ENCODE measurements at places on chromosomes 6 and 20.

GRCh38 chr6:157614026-157614568 is 208.9 kb upstream of the SNX9 start:
- DNase-seq: no peak

- DNase-seq: peak; percentile 80
Observed at GRCh38 chr6:87139236-87139635, 16.1 kb upstream of the ZNF292 start.

GRCh38 chr20:3452136-3452535 is 18.7 kb upstream of the ATRN start:
- DNase-seq: no peak

- DNase-seq: no peak
Observed at GRCh38 chr6:14281811-14282660, 164.5 kb downstream of the CD83 start.

DNA sequence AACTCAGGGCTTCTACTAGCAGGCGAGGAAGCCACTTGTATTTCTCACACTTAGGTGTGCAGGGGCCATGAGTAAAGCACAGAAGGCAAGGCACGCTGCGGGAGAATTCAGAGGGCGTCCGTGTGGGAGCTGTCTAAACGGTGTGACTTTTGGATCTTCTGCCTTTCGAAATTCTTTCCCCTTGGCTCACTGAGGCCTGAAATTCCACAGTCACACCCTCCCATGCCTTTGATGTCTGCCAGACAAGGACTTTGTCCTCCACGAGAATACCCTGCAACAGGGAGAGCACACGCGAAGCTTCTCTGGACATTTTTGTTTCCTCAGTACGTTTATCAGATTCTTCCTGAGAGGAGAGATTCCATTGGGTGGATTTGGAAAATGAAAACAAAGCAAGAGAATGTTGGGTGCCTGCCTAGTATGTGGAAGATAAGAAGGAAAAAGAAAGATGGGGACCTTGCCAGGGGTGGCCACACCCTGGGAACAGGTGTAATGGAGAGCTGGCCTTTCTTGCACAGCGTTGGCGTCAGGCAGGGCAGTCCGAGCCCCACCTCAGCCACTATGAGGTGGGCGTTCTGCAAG is 235.7 kb downstream of the MYLK4 start:
- no peak for DNase-seq

DNA sequence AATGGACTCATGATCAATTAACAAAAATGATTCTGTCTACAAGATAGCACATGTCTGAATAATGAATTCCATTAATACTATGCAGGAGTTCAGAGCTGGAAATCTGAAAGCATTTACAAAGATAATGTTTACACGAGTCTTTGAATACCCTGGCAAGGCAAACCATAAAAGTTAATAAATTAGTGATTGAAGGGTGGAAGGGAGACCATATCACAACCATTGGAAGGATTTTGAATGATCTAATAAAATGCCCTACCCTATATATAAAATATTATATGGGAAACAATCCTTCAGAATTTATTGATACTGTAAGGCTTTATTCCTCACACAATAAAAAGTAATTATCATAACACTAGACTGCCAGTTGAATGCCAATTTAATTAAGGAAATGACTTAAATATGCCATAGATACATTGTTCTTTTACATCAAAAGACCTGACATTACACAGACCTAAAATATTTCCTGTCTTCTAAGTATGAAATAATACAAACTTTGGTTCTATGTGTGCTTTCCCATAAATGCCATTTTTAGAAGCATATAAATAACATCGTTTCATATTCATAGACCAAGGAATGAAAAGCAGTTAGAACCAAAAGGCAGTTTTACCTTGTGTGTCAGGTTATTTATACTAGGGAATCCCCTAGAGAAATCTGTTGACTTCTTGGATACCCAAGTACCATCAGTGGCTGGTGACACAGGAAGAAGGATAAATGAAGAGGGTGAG is 249.2 kb upstream of the MARCKS start:
- no peak for DNase-seq

- DNase-seq: no peak
Observed at GRCh38 chr6:157213907-157214565, 109.3 kb downstream of the TMEM242 start.

- no peak for DNase-seq
Observed at GRCh38 chr6:125826695-125827463, 36.1 kb downstream of the NCOA7 start.

DNA sequence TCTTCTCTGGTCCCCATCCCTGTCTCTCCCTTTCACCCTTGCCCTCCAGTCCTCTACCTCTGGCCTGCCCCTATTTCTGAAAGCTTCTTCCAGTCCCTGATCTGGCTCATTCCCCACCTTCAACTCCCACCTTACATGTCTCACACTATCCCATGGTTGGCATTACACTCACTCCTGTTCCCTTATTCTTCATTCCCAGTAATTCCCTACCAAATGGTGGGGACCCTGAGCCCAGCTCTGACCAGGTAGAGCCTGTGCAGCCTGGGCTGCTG is 6.4 kb downstream of the TP53INP2 start:
- DNase-seq: no peak

- DNase-seq: no peak
Observed at GRCh38 chr6:15522856-15523529, 139.8 kb downstream of the DTNBP1 start.

DNA sequence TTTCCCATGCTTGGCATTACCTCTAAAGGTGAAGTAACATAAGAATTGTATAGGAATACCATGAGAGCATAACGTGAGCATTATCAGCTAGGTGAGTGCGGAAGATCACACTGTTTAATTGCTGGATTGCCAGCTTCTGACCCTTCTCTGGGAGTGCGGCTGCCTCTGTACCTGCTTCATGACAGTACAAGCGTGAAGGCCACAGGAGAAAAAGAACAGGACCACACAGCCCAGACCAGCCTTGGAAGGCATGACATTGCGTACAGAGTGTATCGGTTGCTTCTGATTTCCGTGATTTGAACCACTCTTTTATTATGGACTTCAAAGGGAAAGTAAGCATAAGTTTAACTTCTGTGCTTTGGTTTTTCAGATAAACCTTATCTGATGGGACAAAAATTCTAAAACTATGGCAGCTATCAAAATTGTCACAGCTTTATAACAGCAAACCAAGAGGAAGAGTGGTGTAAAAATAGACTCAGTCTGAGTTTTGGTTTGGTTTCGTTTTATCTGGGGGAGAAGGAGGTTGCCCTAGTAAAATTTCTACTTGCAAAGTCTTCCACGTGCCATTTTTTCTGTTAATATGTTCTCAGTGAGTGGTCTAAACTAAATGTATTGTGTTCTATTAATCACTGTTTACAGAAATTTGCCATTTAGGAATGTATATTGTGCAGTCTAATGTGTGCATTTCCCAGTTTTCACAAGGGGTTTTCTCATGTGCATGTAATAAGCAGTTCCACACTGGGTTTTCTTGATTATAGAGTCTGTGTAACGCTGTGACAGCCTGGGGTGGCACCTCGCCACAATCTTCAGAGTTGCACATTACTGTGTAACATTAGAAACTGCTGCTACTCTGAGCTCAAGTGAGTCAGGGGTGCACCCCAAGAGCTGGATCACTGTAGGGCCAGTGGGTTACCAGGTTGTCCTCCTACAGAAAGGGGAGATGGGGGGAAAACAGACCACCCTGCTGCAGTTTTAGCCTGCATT is 97.3 kb downstream of the RPP40 start:
- DNase-seq: peak; percentile 8

DNA sequence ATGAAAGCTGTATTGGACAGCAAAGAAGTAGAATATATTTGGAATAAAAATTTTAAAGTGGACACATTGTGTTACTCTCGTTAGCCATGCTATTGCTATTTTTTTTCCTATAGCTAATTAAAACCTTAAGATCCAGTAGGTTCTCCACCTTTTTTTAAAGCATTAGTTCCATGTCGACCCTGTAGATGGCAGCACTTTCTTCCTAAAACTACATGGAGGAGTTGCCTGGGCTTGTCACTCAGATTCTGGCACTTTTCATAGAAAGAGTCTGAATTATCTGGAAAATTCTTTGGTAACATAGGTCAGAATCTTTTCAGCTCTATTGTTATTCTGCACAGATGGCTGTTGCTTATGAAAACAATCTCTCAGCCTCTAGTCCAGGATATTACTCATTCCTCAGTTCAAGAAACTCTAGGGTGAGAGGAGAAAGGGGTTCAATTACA is 42.0 kb upstream of the ESR1 start:
- peak; percentile 57 for DNase-seq

DNA sequence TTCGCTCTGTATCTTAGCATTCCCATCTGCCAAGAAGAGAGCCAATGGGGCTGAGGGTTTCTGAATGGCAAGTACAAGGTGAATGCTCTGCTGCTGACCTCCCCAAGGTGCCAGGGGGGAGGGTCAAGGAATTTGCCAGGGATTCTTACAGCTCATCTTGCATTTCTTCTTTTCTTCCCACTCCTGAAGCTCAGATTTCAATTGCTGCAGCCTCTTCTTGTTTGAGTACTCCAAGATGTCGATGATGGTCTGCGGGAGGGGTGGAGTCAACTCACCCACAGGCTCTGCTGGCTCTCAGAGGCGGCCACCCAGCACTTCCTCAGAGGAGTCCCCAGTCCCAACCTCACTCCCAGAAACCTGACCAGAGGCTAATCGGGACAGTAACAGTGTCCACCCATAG is 12.4 kb downstream of the C20orf96 start:
- no peak for DNase-seq

DNA sequence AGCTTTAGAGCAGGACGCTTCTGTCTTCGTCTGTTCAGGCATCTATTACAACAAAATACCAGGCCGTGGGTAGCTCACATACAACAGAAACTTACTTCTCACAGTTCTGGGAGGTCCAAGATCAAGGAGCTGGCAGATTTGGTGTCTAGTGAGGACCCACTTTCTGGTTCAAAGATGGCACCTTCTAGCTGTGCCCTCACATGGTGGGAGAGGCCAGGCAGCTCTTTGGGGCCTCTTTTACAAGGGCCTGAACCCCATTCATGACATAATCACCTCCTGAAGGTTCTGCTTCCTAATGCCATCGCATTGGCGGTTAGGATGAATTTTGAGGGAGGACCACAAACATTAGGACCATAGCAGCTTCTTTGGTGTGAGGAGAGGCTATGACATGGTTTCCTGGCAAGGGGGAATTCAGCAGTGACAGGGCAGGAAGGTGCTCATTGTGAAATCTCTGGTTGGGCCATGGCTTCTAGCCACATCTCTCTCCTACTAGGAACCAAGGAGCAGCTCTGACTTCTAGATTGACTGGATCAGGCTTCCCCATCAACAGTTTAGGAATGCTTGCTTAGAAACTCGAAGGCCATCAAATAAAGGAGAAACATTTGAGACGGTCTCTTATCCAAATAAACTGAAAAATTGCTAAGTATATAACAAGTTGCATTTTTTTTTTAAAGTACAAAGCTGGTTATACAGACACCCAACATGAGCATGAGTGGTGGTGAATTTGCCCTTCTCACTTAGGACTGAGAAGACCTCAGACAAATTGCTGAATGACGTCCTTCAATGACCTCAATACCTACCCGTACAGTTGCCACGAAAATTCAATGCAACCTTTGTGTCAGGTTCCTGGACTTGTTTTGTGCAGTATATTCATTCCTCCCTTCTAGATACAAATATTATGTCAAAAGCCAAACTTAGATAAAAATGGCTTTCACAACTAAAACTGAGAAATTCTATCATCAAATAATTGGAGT is 140.7 kb downstream of the ZDHHC14 start:
- no peak for DNase-seq

DNA sequence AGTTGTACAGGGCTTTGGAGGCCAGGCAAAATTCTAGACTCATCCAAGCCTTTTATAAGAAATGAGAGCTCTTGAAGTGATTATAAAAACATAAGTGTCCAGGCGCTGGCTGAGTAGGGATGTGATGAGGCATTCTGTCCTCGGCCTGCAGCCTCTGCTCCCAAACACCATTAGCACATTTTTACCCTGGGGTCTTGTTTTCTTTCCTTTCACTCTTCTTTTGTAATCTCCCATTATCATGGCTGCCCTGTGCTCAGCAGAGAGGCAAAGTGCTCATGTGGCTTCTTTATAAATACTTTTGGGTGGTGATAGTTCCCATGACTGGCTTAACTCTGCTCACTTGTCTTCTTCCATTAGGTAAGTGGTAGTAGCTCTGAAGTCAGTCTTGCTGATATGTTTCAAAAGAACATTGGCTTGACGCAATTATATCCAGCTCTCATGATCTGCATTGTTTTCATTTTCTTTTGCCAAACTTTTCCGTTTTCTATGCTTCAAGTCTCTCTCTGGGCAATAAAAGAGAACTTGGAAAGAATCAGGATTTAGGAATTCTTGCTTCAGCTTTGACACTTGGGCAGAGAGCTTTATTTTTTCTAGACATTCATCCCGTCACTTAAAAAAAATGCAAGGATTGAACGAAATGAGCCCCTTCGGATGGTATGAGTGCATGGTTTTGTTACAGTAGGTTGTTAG is 61.1 kb downstream of the CAP2 start:
- no peak for DNase-seq

- no peak for DNase-seq
Observed at GRCh38 chr6:25334793-25335192, 55.6 kb downstream of the CARMIL1 start.

DNA sequence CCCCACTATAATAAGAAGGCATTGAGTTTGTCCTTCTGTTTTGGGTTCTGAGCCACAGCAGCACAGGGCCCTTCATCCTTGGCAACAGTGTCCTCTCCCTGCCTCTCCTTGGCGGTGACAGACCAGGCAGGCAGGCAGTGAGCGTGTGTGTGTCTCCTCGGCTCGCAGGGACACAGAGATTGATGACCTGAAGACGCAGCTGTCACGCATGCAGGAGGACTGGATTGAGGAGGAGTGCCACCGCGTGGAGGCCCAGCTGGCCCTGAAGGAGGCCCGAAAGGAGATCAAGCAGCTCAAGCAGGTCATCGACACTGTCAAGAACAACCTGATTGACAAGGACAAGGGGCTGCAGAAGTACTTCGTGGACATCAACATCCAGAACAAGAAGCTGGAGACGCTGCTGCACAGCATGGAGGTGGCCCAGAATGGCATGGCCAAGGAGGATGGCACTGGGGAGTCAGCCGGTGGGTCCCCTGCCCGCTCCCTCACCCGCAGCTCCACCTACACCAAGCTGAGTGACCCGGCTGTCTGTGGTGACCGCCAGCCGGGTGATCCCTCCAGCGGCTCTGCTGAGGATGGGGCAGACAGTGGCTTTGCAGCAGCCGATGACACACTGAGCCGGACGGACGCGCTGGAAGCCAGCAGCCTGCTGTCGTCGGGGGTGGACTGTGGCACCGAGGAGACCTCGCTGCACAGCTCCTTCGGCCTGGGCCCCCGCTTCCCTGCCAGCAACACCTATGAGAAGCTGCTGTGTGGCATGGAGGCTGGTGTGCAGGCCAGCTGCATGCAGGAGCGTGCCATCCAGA is 24.0 kb downstream of the SDCBP2 start:
- no peak for DNase-seq

- DNase-seq: no peak
Observed at GRCh38 chr6:106561686-106562405, 67.5 kb downstream of the RTN4IP1 start.

- no peak for DNase-seq
Observed at GRCh38 chr20:38430679-38431325, 4.3 kb downstream of the SNHG17 start.

- no peak for DNase-seq
Observed at GRCh38 chr20:11457488-11457887, 460.2 kb upstream of the BTBD3 start.

DNA sequence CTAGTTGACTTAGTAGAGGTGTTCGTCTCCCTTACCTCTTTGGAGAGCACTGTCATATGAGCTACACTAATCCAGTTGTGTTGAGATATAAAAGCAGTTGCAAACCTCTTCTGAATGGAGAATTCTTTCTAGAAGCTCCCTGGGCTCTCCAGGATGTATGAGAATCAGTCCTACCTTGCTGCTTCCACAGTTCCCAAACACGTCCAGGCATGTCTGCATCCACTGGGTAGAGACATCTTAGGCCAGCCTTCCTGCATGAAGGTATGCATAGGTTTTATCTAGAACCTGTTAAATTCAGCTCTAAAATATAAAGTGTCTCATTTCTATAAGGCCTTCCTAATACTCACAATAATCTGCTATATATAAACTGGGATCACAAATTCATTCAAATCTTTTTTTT is 297.7 kb downstream of the CDC5L start:
- DNase-seq: no peak
